Cortex of kidney (tissue), 1 donor: ENCODE measurements at places on chromosomes 4 and X.

GRCh38 chrX:16335181-16335580 lies 167.9 kb downstream of the MAGEB17 start:
- DNase-seq: no peak

- DNase-seq: no peak
These were observed 408.6 kb downstream of the FAM47B start for GRCh38 chrX:35351212-35351611.

- DNase-seq: no peak
These were observed 8.7 kb downstream of the C1QTNF7 start for GRCh38 chr4:15436513-15436912.

- no peak for DNase-seq
These were observed 1.1 kb upstream of the AVPR2 start for GRCh38 chrX:153903238-153903980.

- DNase-seq: no peak
These were observed 46.9 kb upstream of the RHOH start for GRCh38 chr4:40149960-40150385.

DNA sequence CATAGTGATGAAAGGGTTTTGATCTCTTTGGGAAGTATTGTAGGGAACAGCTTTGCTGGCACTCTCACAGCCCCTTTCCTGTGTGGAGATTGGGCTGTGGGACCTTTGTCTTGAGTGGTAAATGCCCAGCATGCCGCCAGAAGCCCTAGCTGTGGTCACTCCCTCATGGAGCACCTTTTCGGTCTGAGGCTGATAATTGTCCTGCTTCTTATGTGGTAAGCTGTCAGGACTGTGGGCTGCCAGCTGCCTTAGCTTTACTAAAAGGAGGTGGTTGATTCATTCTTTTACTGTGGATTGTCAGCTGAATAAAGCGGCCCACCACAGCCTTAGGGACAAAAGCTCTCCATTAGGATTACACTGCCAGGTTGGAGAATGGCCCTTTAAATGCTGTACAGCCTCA lies 7.1 kb downstream of the PASD1 start:
- DNase-seq: no peak
